ENCODE measurements at places on chromosomes 5 and 9.
A peak's percentile ranks its signal among the peaks of the same experiment; 100 is the strongest.

- DNase-seq, result no peak
- H3K27me3 ChIP-seq, result no peaks in the 10 kb centered on the region
- H3K4me1 ChIP-seq, result no peaks in the 10 kb centered on the region
These were observed 50.8 kb downstream of the KCNN2 start for GRCh38 chr5:114412510-114413171.

GRCh38 chr9:111599092-111599954 is at the start of gene PTGR1:
TSS of gene PTGR1 (minus strand) at chr9:111599647. CDS start at chr9:111597422, 2,225 bp downstream.
- no peak for DNase-seq
- peaks cover 29% of the 10 kb centered on the region for H3K36me3 ChIP-seq
- H3K27ac ChIP-seq, result peak within 1 kb of the TSS; percentile 93
- no peaks in the 10 kb centered on the region for H3K27me3 ChIP-seq

DNA sequence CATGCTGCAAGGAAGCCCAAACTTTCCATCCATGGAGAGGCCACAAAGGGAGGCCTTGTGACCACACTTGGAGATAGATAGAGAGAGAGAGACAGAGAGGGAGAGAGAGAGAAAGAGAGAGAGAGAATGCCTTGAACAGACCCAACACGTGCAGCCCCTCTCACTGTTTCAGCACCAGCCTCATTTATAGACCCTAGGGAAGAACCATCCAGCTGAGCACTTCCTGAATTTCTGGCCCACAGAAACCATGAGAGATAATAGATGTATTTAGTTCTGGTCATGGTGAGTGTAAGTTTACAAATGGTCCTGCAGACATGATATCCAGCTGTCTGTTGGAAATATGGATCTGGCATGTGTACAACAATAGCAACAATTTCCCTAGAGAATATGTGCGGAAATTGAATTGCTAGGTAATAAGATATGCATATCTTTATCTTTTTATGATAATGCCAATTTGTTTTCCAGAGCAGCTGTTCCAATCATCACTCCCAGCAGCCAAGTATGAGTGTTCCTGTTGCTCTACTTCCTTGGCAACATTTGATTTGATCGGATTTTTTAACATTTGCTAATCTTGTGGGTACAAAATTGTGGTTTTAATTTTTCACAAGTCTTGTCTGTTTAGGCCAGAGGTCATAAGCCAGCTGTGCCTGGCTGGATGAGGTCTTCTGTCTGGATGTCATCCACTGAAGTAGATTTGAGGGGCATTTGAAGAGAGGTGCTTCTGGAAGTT is 217.3 kb upstream of the IL12B start:
- H3K4me3 ChIP-seq, result no peak overlapping the region
- no peak overlapping the region for H3K27ac ChIP-seq
- no peaks in the 10 kb centered on the region for H3K4me1 ChIP-seq

DNA sequence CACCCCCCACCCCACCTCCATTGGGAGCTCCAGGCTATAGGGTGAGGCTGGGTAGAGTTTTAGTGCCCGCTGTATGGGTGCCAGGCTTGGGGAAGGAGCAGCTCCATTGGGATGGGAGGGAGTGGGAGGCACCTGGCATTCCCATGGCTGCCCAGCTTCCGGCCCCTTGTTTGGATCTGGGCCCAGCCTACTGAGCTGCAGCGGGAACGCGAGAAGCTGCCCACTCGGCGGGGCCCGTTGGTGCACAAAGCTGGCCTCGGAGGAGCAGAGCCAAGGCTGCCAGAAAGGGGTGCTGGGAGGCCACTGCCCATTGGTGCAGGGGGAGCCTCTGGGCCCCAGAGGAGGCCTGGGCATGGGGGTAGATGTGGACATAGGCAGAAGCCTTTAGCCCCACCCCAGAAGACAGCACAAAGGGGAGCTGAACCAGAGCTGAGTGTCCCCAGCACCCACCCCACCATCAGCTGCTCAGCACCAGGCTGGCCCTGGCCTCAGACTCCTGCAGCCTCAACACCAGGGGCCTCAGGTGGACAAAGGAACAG is 4.4 kb downstream of the LCN9 start:
- no peak overlapping the region for H3K27ac ChIP-seq
- DNase-seq, result no peak
- H3K4me1 ChIP-seq, result no peaks in the 10 kb centered on the region
- no peaks in the 10 kb centered on the region for H3K36me3 ChIP-seq
- H3K4me3 ChIP-seq, result no peak overlapping the region

DNA sequence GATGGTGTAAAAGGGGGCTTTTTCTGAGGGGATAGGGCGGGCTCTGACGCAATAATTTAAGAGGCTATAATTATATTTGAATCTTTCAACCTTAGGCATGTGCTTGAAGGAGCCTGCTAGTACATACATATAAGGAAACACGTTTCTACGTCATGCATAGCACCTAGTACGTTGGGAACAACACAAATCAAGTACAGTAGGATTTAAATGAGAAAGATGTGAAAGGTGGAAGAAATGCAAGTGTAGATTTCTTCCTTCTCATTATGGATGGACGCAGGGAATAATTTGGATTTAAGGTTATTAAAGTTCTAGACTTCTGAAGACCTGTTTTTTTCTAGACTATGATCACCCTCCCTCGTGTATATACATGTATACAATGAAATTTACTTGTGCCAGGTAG is 927 bp upstream of the CDO1 start:
- H3K27ac ChIP-seq, result no peak overlapping the region
- peaks cover 12% of the 10 kb centered on the region for H3K27me3 ChIP-seq
- H3K4me3 ChIP-seq, result no peak overlapping the region
- DNase-seq, result no peak

All from esophagus squamous epithelium (tissue), 5 donors.